ENCODE measurements at places on chromosomes 7 and 10.

DNA sequence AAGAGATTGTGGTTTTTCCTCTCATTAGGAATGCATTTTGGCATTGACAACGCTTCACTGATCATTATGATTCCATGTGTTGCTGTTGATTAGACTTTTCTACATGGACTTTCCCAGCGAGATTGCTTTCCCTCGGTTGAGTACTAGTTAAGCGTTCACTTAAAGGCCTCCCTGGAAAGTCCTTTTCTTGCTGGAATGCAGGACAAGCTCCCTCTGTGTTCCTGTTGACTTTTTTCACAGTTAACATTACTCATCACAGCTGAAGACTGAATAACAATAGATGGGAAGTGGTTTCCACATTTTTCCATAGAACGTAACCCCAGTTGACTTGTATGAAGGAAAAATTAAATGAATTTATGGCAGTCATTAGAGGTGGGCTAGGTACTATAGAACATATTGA, 2.6 kb upstream of the CAV1 start:
- DNase-seq: no peak

- DNase-seq: no peak
Measured at GRCh38 chr10:119211176-119211575, 3.8 kb downstream of the GRK5 start.

DNA sequence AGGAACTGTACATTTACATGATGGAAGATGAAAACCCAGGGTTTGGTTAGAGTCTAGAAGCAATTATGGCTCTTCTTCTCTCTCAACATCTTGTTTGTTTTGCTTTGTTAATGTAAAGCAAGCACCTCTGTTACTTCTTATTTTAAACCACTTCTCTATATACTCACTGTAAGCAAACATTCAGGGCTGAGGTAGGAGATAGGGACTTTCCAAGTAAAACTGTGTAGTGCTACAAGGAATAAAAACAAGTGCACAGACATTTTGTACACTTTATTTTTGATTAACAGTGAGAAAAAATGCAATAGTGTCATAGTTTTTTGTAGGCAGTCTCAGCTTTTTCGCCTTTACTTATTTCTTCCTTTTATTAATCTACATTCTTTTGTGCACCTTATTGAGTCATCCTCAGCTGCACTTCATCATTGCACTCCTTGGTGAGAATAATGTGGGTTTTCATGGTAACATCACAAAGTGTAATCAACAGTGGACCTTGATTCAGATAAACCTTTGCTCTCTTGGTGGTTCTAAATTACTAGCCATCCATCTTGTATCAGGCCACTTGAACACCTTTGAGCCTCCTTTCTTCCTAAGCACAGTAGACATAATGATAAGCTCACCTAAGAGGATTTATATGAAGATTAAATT, 52.9 kb downstream of the ELMO1 start:
- no peak for DNase-seq

GRCh38 chr10:92849576-92850090, 1.3 kb downstream of the EXOC6 start:
- DNase-seq: no peak

GRCh38 chr7:11403781-11404180, 428.2 kb downstream of the THSD7A start:
- DNase-seq: no peak

GRCh38 chr7:100943693-100944092, 5.6 kb upstream of the MUC3A start:
- no peak for DNase-seq

DNA sequence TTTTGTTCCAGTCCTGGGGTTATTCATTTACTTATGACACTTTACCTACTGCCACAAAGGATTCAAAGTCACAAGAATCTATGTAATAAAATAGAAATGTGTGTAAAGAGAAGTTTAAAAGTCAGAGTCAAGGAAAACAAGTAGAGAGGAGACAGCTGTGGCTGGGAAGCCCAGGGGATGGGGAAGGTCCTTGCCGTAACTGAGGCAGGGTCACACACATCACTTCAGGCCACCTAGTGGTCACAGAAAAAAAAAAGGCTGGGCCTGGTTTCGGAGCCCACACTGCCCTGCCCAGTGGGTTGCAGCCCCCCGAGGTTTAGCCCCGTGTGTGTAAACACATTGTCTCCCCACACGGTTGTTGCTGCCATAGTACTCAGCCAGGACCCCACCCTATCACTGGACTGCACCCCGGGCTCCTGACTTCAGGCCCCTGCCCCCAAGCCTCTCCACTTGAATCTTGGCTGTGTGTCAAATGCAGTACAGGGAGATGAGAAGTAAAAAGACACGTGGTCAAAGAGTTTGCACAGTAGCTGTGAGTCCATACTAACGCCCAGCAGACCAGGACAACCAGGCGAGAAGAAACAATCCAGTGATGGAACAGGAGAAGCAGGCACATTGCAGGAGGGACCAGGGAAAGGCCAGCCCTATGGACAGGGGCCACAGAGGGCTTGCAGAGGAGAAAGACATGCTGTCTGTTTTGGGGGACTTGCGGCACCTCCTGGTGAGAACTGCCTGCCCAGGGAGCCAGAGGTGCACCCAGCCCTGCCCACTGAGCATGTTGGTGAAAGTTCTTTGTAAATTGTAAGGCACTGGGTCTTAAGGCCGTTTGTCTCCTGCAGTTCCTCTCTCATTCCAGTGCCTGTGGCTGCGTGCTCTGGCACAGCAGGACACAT, 91.4 kb upstream of the MACROH2A2 start:
- peak; percentile 9 for DNase-seq

- DNase-seq: no peak
Measured at GRCh38 chr7:140192620-140193019, 15.8 kb upstream of the KDM7A start.

- DNase-seq: no peak
Measured at GRCh38 chr7:12584930-12585329, 14.4 kb downstream of the SCIN start.

- no peak for DNase-seq
Measured at GRCh38 chr7:1537535-1538412, 7.3 kb downstream of the MAFK start.

- DNase-seq: no peak
Measured at GRCh38 chr7:140983802-140984201, 30.9 kb downstream of the MRPS33 start.

GRCh38 chr7:106142136-106142535, 30.0 kb upstream of the SYPL1 start:
- DNase-seq: no peak

GRCh38 chr7:63925262-63925625, 73.4 kb upstream of the ZNF722 start:
- DNase-seq: no peak

- DNase-seq: no peak
Measured at GRCh38 chr7:80008039-80008438, 126.6 kb upstream of the GNAI1 start.

GRCh38 chr10:46528675-46529615, 27.5 kb downstream of the GPRIN2 start:
- no peak for DNase-seq

GRCh38 chr10:132309879-132310591, 2.3 kb upstream of the STK32C start:
- DNase-seq: no peak

DNA sequence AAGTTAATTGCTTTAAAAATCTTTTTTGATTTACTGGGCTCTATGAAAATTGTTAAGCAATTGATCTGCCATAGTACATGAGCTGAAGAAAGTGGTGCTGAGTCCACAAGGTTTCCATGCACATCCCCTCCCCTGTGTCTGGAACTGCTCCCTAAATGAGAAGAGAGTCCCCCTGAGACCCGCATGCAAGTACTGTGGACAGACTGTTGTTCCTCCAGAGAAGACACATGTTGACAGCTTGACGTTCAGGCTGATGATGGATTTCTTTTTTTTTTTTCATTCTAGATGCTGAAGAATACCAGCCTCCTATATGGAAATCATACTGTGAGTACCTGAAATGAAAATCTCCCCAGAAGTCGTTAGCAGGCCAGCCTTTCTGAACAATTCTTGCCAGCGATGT, 159.8 kb downstream of the CHN2 start:
- DNase-seq: no peak

DNA sequence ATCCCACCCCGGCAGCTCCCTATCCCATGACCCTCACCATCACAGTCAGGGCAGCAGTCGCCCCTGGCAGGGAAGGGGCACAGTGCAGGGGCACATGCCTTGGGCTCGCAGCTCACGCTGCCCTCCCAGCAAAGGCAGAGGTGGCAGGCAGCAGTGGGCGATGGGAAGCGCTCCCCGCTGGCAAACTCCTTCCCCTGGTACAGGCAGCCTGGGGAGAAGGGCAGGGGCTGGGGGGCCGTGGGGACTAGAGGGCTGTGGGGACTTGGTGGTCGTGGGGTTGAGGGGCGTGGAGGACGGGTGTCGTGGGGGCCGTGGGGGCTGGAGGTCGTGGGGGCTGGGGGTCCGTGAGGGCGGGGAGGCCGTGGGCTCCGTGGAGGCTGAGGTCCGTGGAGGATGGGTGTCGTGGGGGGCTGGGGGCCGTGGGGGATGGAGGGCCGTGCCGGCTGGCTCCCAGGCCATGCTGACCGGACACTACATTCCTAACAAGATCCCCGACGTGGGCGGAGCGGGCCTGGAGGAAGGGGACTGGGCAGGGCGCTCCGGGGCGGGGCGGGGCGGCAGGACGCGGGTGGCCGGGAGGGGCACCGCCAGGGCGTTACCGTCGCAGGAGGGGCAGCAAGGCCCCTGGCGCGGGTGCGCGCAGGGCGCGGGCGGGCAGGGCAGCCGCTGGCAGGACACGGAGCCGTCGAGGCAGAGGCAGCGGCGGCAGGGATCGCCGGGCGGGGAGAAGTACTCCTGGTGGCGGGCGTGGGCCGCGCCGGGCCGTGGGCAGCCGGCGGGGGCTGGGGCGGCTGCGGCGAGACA, 20.0 kb downstream of the KCP start:
- DNase-seq: no peak

GRCh38 chr7:102077081-102077480, 209.6 kb upstream of the SH2B2 start:
- DNase-seq: no peak

DNA sequence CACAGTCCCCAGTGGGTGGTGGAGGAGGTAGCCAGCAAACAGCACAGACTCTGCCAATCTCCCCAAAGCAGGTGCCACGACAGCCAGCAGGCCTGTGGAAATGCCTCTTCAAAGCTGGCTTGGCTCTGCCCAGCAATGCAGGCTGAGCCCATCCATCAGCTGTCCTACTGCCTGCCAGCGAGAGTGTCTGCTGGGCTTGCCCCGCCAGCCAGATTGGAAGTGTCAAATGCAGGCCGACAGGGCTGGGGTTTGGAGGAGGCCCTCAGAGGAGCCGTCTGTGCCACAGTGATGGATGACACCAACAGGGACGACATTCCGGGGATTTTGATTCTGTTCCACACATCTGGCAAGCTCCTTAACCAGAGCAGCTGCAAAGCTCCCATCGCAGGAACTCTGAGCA, 16.7 kb downstream of the HABP2 start:
- no peak for DNase-seq

DNA sequence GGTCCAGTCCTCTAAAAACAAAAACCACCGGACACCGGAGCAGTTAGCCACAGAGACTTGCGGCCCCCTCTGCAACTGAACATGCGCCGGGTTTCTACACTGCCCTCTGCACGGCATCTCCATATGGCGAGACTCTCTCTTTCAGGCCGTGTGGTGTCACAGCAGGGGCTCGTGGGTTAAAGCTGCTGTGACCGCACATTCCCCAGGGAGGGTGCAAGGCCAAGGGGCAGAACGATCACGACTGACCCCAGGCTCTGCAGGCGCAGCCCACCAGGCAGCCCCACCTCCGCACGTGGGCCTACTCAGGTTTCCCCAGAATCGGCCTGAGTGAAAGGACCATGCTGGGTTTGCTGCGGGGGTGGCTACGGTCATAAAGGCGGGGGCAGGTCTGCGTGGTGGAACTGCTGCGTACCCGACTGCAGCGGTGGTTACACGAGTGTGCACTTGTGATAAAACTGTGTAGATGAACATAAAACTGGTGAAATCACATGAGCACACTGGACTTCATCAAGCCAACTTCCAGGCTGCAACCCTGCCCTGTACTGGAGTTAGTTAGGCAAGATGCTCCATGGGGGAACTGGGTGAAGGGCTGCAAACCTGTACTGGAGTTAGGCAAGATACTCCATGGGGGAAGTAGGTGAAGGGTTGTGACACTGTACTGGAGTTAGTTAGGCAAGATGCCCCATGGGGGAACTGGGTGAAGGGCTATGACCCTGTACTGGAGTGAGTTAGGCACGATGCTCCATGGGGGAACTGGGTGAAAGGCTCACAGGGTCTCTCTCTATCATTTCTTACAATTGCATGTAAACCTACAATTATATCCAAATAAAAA, 81.4 kb upstream of the PPP2R2D start:
- no peak for DNase-seq

All from activated T-cell treated with anti-CD3 and anti-CD28 coated beads, Interleukin-2, amount 50 U/mL, for 48 hours (primary cell).